Stimulated activated CD4-positive, alpha-beta T cell treated with anti-CD3 and anti-CD28 coated beads, TNF-alpha, amount 100 ng/mL, for 24 hours (primary cell): ENCODE measurements at places on chromosomes 3 and 15.

DNA sequence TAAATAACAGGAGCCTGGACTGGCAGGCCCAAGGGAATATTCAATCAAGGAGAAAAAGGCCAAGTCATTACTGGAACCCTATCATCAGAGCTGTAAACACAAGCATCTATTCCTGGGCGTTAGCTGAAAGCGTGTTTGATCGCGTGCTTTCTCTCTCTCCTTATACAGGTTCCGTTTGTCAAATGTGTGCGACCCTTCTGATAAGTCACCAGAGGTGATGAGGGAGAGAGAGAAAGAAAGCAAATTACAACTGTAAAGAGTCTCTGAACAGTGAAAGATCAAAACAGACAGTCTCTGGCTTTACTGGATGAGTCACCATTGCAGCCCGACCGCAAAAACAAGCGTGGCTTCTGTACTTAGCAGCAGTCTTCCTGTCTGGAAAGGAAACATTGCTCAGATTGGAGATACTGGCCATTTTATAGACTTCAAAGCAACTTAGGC is 39.5 kb upstream of the TPRG1 start:
- peak; percentile 38 for DNase-seq

- DNase-seq = no peak
Measured at GRCh38 chr15:94682171-94682570, 450.8 kb downstream of the MCTP2 start.

DNA sequence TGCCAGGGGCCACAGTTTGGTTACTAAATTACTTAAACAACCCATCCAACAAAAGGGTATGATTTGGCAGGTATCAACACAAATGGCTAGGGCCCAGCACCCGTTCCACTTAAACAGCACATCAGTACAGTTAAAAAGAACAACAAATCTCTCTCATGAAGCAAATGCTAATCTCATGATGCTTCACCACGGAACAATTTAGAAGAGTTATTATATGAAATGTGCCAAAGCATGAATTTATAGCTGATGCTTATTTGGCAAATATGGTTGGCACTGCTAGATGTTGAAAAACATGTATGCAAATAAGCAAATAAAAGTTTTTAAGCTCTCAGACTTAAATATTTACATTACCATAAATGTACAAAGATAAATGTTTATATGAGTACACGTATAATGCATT is 2.3 kb downstream of the PEAK1 start:
- no peak for DNase-seq

DNA sequence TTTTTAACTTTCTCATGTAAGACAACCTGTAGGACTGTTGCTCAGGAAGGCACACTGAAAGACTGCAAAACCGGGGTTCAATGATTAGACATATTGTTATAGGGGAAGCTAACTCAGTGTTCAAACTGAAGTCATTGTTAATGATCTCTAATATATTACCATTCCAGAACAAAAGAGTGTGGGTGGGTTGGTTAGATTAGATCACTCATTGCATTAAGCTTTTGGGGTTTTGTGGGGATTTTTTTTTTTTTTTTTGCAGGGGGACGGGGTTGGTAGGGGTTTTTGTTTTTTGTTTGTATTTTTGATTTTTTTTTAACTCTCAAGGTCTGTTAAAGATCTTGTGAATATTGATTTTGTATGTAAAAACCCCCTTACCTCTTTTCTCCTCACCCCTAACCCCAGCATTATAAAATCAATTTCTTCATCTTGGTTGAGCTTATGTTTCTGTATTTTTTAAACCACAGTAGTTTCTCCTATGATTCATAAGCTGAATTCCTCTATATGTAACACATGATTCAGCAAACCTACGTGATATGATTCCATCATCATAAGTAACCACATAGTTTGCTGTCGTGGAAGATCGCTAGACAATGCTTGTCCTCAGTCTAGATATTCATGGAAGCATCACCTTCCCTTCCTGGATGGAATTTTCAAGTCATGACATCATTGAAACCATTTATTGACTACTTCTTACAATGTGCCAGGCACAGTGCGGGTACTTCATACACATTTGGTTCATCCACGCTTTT is 544.1 kb upstream of the MDFIC2 start:
- no peak for DNase-seq

GRCh38 chr3:192867645-192868044 is 50.0 kb downstream of the MB21D2 start:
- no peak for DNase-seq

DNA sequence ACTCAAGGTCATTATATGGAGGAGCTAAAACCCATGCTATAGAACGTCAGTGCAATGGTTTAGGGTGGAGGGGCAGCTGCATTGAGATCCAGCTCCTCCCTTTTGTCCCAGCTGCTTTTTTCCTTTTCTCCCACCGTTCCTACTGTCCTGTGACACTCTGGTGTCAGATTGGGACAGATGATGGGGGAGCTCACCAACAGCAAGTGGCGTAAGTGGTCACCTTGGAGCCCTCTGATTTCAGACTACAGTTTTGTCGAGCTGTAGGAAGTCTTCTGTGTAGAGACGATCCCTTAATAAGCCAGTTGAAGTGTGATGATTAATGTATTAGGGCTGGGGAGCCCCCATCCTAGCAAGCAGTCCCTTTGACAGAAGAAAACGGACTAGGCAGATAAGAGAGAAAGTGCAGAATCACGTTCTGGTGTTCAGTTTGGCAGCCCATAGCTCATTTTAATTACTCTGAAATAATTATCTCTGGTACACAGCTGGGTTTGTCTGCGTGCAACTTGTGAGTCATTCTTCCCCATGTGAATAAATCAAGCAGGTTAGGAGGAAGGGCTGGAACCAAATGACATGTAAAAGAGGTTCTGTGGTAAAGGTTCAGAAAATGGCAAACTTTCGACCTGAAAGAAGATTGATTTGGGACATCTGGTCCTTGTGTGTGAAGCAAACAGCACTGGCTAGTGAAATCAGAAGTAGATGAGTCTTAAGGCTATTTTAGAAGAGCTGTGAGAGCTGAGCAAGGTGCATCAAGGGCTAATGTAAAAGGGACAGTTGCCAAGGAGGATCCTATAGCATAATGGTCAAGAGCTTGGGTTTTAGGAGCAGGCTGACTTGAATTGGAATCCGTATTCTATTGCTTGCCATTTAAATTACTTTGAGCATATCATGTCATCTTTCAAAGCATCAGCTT is 241.4 kb downstream of the EDEM1 start:
- DNase-seq = no peak

DNA sequence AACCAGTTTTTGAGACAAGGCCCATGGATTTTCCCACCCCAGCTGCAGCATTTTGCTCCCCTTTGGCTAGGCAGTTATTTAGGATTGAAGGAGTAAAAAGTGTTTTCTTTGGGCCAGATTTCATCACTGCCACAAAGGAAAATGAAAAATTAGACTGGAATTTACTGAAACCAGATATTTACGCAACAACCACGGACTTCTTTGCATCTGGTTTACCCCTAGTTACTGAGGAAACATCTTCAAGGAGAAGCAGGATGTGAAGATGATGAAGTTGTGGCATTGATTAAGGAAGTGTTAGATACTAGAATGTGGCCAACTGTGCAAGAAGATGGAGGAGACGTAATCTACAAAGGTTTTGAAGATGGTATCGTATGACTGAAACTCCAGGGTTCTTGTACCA is 165.2 kb upstream of the MYRIP start:
- DNase-seq = no peak

DNA sequence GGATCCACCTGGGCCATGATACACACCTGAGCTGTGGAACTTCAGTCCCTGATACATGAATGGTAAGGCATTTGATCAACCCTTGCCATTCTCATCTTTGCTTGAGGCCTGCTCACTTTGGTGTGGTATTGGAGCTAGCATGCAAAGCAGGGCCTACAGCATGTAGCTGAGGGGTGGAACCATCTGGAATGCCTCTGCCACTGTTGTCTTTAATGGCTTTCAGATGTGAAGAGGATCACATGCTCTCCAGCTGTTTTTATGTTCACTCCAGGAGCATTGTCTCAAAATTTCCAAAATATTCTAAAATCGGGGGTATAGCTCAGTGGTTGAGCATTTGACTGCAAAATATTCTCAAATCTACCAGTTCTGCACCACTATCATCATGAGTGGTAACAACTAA is 64.4 kb upstream of the PHLDB2 start:
- DNase-seq = no peak

DNA sequence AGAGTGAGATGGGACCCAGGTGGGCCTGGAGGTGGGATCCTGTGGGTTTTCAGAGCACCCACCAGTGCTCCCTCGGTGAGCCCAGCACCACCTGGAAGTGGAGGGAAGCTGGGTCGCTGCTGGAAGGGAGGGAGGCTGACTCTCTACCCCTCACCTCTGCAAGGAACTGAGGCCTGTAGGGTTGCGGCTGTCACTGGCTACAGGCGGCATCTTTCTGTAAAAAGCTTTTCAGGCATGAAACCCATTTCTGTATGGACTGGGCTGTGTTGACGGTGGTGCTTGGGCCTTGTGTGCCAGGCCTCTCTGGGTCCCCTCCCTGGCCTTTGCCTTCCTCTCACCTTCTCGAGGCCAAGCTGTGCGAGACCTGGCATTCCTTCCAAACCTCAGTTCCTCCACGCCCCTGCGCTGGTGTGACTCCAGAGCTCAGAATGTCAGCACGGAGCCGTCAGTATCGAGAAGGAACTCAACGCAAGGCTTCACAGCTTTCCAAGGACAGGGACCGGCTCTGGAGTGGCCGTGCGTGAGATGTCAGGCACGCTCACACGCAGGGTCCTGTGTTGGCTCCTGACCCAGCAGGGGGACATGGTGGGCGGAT is 16.6 kb downstream of the ABTB1 start:
- no peak for DNase-seq

GRCh38 chr15:90807786-90808086 is 60.7 kb upstream of the FURIN start:
- no peak for DNase-seq

DNA sequence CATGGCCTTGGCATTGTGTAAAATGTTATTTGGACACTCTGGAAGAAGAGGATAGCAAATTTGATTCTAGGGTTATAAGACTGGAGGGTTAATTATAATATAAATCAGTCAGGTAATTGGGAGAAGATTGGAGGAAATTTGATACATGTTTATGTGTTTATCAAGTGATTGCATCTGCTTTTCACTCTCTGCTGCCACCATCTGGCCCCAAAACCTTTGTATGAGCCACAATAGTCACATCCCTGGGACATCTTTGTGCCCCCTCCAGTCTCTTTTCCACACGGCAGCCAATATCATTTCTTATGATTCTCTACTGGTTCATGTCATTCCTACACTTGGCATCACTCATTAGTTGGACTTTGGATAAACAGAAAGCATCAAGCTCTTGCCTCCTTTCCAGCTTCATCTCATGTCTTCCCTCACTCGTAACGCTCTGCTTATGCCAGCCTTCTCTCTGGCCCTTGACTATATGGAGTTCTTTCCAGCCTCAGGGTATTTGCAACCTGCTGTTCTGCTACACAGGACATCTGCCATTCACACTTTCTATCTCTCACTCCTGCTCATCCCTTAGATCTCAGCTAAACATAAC is 602.3 kb upstream of the SUCLG2 start:
- DNase-seq = no peak

DNA sequence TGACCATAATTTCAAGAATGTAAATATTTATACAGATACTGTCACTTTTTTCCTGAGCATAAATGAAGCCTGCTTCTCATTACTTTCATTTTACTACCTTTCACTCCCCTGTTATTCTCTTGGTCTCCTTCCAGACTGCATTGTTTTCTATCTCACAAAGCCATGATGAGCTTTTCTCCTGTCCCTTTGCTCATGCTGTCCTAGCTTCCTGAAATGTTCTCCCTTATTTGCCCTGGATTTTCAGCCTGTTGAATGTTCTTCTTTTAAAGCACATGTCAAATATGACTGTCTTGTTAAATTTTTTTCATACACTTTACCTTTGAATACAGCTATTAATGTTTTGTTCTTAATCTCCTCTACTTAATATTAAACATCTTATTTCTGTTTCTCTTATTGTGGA is 31.7 kb downstream of the ATP11B start:
- DNase-seq = no peak

DNA sequence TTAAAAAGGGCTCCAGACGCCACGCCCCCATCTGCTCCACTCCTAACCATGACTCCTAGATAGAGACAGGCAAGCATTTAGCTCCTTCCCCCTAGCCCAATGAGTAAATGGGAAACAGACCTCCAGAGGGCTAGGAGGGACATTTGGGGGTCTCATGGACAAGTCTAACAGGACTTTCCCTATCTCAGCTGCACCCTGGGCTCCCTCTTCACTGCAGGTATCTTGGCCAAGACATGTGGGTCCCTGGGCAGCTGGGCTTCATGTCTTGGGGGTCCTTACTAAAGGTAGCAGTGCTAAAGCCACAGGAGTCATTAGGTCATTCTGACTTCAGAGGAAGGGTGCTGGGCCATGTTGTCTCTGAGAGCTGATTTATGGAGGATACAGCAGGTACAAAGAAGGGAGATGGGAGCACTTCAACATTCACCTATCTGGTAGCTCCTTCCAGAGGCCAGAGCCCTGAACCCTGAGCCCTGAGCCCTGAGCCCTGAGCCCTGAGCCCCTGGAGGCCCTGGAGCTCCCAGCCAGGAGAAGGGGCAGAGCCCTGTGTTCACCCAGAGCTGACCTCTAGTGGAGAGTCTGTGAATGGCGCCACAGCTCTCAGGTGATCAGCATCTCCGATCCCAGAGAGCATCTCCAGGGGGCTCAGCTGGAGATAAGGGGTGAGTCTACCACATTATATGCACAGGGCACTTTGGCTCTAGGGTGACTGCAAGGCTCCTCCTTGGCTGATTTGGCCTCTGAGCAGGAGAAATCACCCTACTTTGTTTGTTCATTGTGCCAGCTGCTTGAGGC is 40.1 kb upstream of the EPHB1 start:
- no peak for DNase-seq

DNA sequence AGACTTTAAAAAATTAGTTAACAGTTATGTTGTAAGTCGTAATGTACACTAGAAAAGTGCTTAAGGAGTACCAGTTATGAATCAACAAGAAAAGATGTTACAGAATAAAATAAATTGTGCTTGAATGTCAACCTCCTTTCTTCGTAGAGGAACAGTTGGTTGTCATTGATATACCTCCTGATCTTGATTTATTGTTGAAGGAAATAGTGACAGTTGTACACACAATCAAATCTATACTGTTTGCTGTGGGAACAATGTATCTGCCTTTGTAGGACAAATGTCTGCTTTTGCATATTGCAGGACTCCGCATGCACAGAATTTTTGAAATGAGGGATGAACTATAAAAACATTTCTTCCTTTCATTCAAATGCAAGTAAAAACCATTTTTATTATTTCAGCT is 19.2 kb downstream of the RASA2 start:
- no peak for DNase-seq
